ENCODE measurements at places on chromosomes 16 and 17.

DNA sequence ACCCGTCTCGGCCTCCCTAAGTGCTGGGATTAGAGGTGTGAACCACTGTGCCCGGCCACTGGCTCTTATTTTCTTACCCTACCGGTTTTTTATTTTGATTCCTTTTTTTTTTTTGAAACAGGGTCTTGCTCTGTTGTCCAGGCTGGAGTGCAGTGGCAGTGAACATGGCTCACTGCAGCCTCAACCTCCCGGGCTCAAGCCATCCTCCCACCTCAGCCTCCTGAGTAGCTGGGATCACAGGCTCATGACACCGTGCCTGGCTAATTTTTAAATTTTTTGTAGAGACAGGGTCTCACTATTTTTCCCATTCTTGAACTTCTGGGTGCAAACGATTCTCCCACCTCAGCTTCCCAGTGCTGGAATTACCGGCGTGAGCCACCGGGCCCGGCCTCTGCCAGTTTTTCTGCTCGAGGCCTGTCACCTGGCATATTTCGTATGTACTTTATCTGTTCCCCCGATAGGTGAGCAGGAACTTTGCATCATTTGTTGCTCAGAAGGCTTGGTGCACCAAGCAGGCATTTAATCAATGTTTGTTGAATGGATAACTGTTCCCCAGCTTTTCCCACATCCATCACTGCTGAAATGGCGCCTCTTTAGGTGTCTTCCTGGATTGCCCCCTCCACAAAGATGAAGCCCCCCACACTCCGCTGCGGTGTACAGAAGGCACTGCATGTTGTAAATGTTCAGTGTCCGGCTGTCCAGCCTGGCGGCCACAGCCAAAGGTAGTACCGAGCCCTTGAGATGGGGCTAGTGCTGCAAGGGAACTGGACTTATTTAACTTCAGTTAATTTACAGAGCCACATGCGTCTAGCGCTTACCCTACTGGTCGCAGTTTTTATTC is 858 bp upstream of the TELO2 start:
- no peak for DNase-seq

DNA sequence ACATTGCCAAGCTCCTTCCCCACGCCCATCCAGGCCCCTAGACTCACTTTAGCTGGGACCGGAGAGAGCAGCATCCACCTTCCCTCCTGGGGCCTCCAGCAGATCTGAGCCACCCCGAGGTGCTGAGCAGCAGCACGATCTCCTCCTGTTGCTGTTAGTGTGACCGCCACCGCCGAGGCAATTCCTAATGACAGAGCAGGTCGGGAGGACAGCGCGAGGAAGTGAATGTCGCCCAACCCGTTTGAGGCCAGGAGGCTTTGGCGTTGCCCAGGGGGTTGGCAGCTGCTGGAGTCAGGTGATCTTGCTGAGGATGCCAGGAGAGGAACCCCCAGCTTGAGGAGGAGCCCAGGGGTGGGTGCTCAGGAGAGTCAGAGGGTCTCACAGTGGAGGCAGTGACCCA is at the start of gene RNF222:
RNF222 (minus strand) TSS at position 192 of the 400 bp plus-strand sequence. CDS start 4,366 bp downstream, outside the sequence.
- DNase-seq: no peak

DNA sequence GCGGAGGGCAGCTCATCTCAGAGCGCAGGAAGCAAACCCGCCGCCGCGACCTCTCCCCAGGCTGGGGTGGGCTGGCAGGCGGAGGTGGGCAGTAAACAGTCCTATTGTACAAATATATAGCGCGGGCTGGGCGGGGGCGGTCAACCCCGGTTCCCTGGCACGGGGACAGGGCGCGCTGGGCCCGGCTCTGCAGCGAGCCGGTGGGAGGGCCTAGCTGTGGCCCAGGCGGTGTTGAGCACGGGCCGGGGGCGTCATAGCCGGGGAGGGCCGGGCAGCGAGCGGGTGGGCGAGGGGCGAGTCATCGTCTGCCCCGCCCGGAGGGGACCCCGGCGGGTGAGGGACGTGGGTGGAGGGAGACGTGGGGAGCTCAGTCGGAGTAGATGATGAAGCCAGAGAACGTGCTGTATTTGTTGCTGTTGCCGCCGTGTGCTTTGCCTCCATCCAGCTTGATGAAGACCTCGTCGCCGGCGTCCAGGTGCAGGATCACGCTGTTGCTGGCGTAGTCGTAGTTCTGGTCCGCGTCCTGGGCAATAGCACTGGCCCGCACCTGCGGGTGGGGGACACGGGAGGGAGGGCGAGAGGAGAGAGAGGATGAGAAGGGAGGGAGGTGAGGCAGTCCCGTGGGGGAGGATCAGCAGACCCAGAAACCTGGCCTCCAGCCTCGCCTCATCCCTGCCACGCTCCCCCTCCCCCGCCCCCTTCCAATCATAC is 8.1 kb downstream of the C1QL1 start:
- DNase-seq: no peak

DNA sequence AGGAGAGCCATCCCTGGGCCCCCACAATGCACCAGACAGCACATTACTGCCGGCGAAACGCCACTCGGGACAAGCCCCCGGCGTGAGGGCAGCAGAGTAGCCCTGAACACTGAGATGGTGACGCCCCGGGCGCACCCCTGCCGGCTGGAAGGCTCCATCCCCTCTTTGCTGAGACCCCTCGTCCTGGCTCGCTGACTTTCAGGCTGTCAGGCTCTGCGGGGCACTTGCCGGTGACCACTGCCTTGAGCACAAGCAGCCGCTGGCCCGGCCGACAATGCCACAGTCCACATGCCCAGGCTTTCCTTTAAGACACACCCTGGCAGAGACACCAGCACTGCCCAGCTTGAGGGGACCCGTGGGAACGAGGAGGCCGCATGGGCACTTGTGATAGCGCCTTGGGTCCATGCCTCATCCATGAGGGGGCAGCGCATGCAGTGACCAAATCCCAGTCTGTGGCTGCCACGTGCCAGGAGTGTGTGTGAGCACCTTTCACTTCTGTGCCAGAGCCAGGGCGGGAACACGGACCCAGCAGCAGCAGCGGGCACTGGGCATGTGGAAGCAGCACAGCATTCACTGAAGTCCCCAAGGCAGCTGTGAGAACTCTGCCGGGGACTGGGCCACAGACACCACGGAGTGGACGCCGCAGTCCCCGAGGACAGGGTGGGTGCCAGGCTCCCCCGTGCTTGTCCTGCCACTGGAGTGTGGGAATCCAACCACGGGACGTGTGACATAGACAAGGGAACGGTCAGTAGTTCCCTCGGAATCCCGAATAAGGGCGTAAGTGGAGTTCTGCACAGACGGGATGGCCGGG is 24.5 kb downstream of the NDUFAF8 start:
- DNase-seq: no peak

GRCh38 chr17:236641-237405 is 55.4 kb upstream of the DOC2B start:
- no peak for DNase-seq

- DNase-seq: no peak
Measured at GRCh38 chr16:72785886-72786285, 262.0 kb downstream of the ZFHX3 start.

GRCh38 chr17:18968345-18968744 is 16.4 kb downstream of the SLC5A10 start:
- DNase-seq: no peak

- no peak for DNase-seq
Measured at GRCh38 chr17:75872434-75873351, 5.7 kb downstream of the TRIM47 start.

DNA sequence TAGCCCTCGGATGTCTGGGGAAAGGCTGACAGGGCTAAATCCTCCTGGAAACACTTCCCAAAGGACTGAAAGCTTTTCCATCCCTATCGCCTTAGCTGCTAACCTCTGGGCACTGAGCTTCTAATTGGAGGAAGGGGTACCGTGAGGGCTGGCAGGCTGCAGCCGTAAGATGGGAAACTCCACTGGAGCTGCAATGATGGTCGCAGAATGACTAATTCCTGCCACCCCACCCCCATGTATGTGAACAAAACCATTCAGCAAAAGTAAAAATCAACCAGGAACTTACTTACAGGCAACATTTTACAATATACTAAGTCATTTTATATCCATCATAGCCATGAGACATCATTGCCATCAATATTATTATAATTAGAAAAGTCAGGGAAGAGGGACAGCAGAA is 133.3 kb downstream of the ABCC12 start:
- DNase-seq: no peak

GRCh38 chr16:83212301-83212841 is 585.6 kb downstream of the CDH13 start:
- no peak for DNase-seq

GRCh38 chr17:21171970-21172510 is 41.9 kb downstream of the TMEM11 start:
- peak; percentile 2 for DNase-seq

DNA sequence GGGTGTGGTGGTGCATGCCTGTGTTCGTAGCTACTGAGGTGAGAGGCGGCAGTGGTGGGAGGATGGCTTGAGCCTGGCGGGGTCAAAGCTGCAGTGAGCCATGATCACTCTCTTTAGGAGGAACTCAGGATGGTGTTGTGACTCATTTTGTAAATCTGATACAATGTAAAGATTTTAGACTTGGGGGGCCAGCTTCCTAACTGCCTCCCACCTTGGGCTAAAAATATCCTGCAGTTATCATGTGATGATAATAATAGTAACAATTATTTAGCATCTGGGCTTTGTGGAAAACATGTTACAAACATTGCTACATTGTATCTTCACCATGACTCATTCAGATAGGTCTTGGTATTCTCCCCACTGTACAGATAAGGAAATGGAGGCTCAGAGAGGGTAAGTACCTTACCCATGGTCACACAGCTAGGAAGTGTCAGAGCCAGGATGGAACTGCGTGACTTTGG is 7.4 kb downstream of the CTNS start:
- no peak for DNase-seq

GRCh38 chr17:60514053-60514452 is 12.0 kb downstream of the APPBP2 start:
- no peak for DNase-seq

DNA sequence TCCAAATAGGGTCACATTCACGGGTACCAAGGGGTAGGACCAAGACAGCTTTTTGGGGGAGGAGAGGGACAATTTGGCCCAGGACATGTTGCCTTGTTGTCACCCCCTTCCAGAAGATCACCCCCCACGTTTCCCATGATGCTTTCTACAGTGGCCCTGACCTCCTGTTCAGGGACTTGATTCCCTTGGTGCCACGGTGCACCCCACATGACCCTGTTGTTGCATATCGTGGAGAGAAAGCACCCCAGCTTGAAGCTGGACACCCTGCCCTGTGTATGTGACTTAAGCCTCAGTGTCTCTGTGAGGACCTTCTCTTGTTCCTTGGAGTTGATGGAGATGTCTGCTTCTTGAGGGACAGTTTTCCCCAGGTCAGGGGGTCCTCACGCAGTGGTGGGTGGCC is 12.6 kb downstream of the IL34 start:
- no peak for DNase-seq

GRCh38 chr17:17313350-17313991 is 10.3 kb downstream of the NT5M start:
- DNase-seq: peak; percentile 48

GRCh38 chr17:50609380-50610074 is 25.2 kb upstream of the ABCC3 start:
- no peak for DNase-seq

DNA sequence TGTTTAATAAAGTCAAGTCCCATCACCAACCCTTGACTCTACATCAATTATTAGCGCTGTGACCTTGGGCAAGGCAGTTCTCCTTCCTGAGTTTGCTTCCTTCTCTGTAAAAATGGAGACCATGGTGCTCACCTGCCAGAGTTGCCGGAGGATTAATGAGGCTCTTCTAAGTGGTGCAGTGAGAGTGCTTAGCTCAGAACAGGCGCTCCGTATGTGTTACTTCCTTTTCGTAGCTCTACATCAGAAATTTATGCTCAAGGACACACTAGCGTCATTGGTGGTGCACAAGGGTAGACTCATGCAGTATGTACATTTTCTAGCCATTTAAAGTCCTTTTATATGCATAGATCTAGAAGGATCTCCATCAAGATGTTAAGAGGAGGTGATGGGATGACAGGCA is 17.4 kb upstream of the CMIP start:
- DNase-seq: no peak

DNA sequence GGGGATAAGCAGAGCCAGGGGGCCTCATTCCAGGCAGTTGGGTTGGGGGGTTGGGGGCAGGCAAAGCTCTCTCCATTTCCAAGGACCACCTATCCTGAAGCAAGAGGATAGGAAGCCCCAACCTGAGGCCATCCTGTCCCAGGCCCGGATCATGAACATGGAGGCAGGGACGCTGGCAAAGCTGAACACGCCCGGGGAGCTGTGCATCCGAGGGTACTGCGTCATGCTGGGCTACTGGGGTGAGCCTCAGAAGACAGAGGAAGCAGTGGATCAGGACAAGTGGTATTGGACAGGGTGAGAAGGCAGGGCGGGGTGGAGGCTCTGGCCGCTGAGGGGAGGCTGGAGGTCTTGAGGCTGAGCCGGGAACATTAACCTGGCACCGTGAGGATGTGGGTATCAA is 3.6 kb upstream of the CHAD start:
- DNase-seq: no peak

DNA sequence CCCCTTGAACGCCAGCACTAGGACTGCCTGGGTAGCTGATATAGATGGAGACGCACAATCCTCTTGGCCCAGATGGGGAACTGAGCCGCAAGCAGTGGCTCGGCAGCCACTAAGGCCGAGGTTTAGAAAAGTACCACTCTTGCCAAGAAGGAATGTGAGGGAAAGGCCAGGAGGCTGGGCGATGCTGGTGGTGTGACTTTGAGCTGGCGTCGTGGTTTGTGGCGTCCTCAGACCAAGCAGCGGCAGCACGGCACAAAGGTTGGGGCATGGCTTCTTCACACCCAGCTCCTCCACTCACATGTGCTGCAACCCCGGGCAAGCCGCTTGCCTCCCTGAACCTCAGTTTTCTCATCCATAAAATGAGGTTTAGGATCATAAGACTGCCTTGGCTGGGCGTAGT is 15.6 kb downstream of the DCAKD start:
- no peak for DNase-seq

DNA sequence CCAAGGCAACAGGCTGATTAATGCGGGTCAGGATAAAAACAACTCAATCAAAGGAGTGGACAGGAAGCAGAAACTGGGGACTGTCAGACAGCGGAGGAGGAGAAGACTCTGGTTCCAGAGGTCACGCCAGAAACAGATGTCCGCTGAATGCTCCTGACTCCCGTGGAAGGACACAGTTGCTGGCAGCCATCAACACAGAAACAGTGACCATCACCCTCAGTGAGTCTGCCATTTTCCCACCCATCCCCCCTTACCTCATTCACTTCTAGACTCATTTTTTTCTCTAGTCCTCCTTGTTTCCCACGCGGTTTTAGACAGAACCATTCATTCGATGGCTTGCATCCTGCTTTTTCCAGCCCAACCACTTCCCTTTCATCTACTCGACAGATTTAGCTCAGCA is 40.9 kb downstream of the DHRS7C start:
- no peak for DNase-seq

DNA sequence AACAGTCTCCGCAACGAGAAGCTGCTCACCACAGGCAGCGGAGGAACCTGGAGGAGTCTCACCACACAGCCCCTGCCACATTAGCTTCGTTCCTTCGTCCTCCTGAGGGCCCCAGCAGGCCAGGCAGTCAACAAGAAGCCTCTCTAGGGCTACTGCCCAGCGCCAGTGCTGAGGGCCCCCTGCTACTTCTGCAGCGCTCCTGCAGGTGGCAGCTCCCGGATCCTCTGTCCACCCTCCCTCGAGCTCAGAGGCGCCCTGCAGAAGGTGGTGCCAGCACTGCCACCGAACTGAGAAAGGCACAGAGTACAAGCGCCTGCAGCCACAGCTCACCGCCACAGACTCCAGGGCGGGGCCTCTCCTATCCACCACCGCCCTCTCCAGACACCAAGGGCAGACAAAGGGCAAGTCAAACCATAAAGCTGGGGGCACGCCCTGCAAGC is 27.3 kb downstream of the KDM8 start:
- peak; percentile 51 for DNase-seq

- no peak for DNase-seq
Measured at GRCh38 chr17:18319604-18320256, 4.6 kb downstream of the SMCR8 start.

- DNase-seq: peak; percentile 36
Measured at GRCh38 chr17:7886227-7887037, 2.2 kb upstream of the CHD3 start.

All from activated gamma-delta T cell treated with anti-CD3 and anti-CD28 coated beads, Interleukin-2, amount 50 U/mL, for 16 hours (primary cell).